ENCODE measurements at places on chromosomes 7 and 10. TPM values are rescaled to one million over a fixed set of nuclear protein-coding genes. Genes with fewer than 3 reads are reported as not detected.

DNA sequence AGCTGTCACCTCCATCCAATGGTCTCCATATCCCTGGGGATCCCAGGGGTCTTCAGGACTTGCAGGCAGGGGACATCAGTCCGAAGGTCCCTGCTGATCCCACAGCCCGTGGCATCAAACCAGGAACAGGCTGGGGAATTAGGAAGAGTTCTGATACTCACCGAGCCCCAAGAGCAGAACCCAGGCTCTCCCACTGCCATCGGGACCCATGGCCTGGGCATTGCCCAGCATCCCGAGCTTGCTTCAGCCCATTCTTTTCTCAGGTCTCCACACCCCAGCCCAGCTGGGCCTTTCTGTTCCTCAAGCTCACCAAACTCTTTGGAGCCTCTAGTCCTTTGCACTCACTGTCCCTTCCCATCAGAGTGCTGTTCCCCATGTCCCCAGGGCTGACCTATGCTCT, 280.9 kb downstream of the GRID1 start:
- no peak for DNase-seq

HKDC1 gene
- not detected for polyA plus RNA-seq

- no peak for DNase-seq
Observed at GRCh38 chr10:69366738-69367137, 50.0 kb downstream of the TACR2 start.

DNA sequence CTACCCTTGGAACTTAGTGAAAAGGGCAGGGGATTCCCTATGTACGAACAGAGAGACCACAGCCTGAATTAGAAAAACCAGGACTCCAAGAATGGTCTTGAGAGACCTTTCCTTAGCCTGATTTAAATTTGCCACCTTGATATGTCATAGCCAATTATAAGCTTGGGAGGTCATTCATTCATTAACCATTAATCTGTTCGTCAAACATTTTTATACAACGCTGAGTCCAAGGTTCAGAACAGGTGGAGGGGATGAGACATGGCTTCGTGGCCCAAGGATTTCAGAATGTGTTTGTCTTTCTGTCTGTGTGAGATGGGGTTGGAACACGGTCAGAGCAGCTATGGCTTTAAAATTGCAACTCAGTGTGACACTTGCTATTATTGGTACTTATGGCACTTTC, 158.0 kb downstream of the PAXIP1 start:
- DNase-seq = no peak

KCNMA1 gene
- 0.39 TPM for polyA plus RNA-seq

GRCh38 chr7:150898475-150899011, 46.2 kb downstream of the AOC1 start:
- peak; percentile 82 for DNase-seq

TAS2R41 gene
- not detected for polyA plus RNA-seq

GRCh38 chr7:115707258-115708012, 323.1 kb downstream of the TFEC start:
- no peak for DNase-seq

- no peak for DNase-seq
Observed at GRCh38 chr10:66777665-66778064, 148.2 kb upstream of the LRRTM3 start.

GRCh38 chr10:14727924-14728323, 46.8 kb downstream of the FAM107B start:
- DNase-seq = no peak

- DNase-seq = no peak
Observed at GRCh38 chr10:50392966-50393718, 141.8 kb upstream of the ASAH2 start.

DNA sequence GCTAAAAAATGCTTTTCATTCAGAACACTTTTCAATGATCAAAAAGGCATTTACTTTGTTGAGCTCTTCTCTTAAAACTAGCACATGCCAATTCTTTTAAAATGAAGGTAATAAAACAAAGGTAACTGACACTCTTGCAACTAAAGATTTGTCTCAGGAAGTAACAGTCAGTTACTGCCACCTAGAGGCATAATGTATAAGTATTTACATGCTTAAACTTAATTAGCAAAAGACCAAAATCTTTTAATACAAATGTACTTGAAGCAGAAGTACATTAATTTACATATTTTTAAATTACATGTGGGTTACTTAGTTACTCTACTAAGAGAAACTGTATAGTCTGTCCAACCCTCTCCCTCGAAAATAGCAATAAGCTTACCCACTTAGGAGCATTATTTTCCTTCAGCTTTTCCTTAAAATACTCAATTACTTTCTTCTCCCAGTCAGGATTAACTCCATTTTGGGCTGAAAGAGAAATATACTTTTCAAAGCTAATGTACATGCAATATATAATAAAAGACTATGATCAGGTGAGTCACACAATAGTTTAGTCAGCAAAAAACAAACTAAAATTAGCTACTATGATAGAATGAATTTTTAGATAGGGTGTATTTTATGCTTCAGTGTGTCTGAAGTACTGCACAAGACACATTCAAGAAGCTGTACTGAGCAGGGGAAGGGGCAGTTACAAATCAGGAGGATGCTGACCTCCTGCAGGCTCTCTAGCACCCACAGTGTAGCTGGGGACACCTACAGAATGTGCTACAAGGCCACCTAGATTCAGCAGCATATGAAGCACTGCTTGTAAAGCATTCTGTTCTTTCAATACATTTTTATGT, 13.0 kb downstream of the MCMBP start:
- no peak for DNase-seq

DNA sequence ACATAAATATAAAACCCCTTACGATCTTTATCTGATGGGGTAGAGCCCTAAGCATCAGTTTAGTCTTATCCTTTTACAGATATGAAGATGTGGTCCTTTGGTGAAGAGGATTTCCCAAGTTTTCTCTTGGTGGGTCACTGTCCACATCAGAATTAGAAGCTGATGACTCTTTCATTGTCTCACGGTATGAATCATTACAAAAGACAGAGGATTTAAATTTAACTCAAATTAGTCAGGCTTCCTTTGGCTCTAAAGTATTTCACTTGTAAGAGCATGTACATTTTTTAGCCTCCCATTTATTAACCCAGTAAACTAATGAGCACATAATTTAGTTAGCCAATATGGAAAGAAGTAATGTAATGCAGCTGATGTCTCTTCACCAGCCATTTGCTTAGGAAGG, 49.9 kb upstream of the TMEM26 start:
- no peak for DNase-seq

DNA sequence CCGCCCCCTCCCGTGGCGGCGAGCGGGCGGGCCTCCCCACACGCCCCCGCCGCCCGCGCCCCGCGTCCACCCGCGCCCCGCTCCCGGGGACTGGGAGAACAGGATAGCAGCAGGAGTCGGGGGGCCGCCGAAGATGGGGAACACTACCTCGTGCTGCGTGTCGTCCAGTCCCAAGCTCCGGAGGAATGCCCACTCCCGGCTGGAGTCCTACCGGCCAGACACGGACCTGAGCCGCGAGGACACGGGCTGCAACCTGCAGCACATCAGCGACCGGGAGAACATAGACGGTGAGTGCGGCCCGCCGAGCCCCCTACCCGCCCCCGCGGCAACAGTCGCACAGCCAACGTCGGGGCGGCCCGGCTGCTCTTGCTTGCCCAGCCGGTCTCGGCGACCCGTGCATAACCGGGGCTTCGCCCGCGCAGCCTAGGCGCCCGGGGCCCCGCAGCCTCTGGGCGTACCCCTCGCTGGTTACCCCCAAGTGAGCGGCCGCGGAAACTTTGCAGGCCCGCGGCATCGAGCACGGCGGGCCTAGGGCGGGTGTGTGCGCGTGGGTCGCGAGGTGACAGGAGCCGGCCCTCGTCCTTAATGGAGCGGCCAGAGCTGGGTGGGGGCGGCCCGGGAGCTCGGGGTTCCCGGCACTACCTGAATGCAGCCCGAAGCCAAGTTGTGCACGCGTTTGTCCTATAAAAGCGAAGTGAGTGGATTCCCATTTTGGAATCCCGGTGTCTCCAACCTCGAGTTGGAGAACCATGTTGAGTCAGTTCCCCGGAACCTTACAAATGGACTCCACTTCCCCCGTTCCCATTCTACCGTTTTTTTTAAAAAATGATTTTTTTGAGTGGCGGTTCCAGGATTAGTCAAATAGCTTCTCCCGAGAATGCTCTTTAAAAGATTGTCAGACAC, 863 bp downstream of the CCNY start:
- peak; percentile 57 for DNase-seq

PTTG1IP2 gene
- not detected for polyA plus RNA-seq

DNA sequence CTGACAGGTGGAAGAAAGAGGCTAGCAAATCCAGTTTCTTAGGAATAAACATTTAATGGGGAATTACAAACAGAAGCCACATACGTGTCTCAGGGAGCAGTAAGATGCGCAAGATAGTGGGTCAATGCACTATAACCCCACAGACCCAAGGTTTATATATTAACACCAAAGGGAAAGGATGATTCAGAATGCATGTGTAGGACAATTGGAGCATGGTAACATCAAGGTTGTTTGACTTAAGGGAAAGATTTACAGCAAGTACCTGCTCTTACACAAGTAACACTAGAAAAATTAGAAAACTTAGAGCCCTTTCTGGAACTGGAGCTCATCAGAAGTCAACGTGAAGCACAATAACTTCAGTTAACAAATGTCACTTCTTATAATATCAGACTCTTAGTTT, 161.1 kb upstream of the ZWINT start:
- DNase-seq = no peak

CYP26C1 gene
- not detected for polyA plus RNA-seq

SLC13A1 gene
- not detected for polyA plus RNA-seq

DNA sequence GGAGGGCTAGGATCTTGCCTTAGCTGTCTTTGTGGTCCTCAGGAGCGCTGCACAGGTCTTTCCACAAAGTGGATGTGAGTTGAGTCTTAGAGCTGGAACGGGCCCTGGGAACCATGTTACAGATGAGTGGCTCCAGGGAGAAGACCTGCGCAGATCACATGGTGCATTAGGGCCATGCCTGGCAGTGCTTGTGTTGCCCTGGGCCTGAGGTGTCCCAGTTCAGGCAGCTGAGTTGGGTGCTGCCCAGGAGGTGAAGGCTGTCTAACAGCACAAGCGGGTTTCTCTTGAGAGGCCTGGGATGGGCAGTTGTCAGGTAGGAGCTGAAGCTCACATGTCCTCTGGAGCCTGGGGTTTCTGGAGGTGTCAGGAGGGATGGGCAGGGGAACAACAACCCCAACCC, 33.7 kb upstream of the ANKRD2 start:
- DNase-seq = no peak

DNA sequence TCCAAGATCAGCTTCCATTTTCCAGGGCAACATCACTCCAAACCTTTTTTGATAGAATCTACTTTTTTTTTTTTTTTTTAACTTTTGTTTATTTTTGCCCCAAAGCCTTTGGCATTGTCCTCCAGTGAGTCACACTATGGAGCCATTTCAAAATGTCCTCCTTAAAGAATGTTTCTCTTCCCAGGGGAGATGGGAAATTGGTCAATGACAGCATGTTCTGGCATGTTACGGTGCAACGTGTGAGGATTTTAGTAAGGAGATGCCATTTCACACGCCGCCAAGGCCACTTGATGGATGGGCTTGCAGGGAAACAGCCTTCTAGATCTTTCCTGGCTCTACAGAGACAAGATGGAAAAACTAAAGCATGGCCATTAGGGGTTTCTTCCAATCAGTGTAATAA, 30.7 kb upstream of the TRIL start:
- no peak for DNase-seq

DNA sequence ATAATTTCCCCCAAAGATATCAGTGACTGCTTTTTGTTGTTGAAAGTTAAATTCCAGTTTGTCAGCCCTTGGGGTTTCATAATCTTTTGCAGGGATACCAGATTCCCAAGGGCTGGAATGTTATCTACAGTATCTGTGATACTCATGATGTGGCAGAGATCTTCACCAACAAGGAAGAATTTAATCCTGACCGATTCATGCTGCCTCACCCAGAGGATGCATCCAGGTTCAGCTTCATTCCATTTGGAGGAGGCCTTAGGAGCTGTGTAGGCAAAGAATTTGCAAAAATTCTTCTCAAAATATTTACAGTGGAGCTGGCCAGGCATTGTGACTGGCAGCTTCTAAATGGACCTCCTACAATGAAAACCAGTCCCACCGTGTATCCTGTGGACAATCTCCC, 3.2 kb downstream of the CYP26A1 start:
- DNase-seq = no peak

SLIT1 gene
- 0.04 TPM for polyA plus RNA-seq

DNA sequence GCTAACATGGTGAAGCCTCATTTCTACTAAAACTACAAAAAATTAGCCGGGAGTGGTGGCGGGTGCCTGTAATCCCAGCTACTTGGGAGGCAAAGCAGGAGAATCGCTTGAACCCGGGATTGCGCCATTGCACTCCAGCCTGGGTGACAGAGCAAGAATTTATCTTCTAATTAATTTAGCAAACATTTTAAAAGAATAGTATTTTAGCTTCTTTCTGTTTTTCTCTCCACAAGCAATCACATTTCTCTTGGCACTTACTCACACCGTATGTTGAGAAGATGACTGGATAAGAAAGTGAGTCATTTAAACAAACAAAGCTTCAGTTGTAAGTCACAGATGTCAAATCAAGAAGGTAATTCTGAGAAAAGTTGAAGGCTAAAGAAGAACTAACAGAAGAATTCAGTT, 264.0 kb downstream of the ARL4A start:
- no peak for DNase-seq

- no peak for DNase-seq
Observed at GRCh38 chr7:30175636-30176147, 40.9 kb downstream of the MTURN start.

DNA sequence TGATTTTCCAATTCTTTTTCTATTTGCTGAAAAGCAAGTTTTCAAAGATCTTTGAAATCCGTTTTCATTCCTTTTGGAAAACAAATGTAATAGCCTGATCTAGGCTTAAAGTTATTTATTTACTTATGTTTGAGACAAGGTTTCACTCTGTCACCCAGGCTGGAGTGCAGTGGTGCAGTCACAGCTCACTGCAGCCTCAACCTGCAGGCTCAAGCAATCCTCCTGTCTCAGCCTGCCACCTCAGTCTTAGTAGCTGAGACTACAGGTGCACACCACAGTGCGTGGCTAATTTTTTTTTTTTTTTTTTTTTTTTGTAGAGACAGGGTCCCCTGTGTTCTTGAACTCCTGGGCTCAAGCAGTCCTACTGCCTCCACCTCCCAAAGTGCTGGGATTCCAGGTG, 4.6 kb downstream of the ST7 start:
- no peak for DNase-seq

CPXM2 gene
- 1.8 TPM for polyA plus RNA-seq

GRCh38 chr10:61883371-61884025, 18.0 kb upstream of the ARID5B start:
- DNase-seq = no peak

C10orf62 gene
- polyA plus RNA-seq = 1.8 TPM

DNA sequence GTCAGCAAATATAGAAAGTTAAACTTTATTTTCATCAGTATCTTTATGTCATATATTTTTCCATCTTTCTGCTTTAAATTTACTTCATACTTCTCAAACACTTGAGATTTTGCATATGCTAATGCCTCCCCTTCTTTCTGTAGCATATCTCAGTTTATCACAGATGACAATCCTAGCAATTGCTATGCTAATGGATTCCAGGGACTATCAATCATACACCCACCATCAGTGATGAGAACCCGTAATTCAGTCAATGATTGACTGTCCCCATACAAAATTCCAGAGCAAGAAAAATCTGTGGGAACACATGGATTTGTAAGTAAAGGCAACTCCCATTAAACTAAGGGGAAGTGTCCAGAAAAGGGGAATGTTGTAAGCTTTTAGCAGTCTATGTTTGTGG, 432.4 kb upstream of the SEMA3D start:
- no peak for DNase-seq

Data from heart left ventricle (tissue), 16 donors.